ENCODE measurements at places on chromosomes 16 and 17.

DNA sequence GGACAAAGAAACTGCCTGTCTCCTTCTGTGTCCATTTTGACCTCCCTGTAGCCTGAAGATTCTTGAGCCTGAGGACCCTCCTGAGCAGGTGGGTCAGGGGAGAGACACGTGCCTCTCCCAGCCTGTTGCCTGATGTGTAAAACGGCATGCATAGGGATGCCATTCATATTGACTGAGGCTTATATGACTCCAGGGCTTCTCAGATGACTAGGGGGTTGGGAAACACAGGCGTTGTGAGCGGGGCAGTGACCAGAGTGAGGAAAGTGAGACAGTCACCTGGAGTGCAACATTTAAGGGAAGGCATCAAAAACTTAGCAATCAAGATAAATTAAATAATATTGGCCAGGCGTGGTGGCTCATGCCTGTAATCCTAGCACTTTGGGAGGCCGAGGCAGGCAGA is 5.1 kb upstream of the SLC16A5 start:
- no peak for DNase-seq

DNA sequence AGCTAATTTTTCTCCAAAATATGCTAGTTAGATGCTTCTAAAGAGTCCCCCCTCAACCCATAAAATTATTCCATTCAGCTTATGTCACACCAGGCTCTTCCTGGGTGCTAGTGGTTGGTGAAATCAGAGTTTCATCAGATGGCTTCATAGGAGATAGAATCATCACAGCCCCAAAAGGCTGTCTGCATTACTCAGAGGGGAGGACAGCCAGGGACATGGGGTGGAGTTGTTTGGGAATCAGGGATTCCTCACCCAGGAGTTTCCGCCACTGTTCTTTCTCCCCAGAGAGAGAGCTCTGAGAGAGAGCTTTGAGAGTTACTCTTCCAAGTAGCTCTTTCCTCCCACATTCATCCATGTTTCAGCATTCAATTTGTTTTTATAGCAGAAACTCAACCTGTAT is 288 bp upstream of the KRT34 start:
- DNase-seq = no peak

DNA sequence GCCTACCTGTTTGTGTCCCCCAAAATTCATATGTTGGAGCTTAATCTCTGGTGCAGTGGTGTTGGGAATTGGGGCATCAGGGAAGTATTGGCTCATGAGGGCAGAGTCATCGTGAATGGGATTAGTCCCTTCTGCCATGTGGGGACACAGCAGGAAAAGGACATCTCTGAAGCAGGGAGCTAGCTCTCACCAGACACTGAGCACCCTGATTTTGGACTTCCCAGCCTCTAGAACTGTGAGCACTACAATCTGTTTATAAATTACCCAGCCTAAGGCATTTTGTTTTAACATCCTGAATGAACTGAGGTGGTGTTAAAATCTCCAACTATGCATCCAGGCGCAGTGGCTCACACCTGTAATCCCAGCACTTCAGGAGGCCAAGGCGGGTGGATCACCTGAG is 206.0 kb downstream of the SEC14L1 start:
- DNase-seq = no peak

DNA sequence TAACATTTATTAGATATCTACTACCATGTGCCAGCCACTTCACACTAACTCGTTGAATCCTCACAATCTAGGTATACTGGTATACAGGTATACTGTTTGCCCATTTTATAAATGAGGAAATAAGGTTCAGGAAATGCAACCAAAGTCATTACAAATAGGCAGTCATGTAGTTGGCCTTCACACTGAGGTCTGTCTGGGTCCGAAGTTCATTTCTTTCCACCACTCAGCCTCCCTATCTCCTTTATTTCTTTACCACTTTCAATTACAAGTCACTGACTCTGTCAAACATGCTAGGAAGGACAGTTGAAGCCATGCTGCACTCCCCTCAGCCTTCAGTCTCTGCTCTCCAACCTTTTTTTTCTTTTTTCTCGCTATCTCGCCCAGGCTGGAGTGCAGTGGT is 20.7 kb upstream of the SIAH1 start:
- DNase-seq = no peak

DNA sequence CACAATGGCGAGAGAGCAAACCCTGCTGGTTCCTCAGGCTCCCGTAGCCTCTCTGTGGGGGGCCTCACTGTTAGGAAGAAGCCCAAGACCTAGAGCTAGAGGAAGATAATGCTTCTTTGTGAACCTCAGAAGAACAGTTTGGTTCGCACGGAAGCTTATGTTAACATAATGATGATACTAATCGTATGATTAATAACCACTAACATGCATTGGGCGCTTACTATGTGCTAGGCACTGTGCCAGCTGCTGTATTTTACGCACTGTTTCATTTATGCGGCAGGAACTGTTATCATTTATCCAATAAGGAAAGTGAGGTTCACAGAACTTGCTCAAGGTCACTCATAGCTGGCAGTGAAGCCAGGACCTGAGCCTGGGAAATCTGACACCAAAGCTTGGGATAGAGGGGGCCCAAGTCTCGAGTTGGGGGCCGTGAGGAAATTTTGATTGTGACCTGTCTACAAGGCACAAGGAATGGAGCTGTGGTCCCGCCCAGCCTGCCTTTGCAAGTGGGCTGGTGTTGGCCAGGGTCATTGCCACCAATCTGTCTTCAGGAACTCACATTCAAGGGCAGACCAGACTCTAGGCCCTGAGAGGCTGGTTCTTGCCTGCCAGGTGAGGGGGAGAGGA is 6.8 kb downstream of the PRCD start:
- DNase-seq = no peak

DNA sequence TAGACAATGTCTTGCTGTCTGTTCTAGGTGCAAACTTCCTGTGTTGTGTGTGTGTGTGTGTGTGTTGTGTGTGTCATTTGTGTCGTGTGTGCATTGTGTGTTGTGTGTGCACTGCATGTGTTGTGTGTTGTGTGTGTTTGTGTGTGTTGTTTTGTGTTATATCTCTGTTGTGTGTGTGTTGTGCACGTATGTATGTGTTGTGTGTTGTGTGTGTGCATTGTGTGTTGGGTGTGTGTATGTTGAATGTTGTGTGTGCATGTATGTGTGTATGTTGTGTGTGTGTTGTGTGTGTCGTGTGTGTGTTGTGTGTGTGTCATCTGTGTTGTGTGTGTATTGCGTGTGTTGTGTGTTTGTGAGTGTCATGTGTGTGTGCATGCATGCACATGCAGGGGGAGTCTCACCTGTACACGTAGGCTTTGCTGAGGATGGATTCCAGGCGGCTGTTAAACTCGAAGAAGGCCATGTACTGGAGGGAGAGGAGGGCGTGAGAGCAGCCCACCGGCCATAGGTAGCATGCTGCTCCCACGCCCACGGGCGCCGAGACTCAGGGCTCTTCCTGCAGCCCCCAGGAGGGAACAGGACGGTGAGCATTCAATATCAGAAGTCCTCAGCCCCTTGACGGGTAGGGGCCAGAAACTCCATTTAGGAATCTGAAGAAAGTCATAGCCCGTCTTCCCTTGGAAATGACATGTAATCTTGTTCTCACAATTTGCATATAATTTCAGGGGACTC is 58.2 kb downstream of the CNGB1 start:
- no peak for DNase-seq

DNA sequence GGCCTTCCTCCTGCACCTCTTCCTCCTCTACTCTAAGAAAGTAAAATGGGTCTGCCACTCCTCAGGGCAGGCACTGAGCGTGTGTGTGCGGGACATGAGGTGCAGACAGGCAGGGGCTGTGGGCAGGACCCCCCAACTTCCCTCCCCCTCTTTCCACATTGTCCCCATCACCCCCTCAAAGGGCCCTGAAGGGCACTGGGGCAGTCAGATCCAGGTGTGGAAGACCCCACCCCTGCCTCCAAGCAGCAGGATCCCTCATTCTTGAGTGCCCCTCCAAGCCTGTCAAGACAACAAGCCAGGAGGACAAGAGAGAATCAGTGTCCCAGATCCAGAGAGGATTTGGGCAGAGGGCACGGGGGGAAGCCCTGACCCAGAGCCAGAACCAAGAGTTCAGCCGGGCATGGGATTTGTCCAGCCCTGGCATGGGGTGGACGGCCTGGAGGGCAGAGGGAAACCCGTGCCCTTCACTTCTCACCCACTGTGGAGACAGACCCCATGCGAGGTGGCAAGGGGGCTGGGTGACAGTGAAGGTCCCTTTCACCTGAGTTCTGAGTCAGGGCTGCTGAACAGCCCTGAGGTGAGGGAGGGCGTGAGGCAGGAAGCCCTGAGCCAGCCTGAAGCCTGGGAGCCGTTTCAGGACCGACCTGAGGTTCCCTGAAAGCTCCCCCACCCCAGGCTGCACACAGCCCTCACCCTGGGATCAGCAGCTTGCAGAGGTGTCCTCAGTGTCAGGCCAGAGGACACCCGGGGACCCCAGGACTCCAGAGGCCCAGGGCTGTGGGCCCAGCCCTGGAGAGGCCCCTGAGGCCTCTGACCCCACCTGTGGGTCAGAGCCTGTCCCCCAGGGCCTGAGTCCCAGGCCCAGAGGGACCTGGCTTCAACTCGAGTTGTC is 45.8 kb downstream of the USP22 start:
- DNase-seq = no peak

DNA sequence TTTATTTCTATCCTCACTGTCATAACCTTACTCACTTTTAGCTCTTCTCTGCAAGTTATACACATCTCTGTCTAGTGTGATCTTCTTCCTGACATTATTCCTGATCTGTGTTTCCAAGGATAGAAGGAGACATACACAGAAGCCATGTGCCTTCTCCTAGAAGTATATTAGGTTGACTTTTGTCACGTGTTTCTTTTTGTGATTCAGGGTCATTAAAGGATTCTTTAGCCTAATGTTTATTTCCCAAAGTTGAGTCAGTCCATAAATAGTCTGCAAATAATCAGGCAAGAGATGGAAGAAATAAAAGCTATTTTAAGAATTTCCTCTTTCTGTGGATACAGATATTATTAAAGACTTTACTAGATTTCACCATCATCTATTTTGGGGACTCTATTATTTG is 214.1 kb upstream of the GOT2 start:
- no peak for DNase-seq

DNA sequence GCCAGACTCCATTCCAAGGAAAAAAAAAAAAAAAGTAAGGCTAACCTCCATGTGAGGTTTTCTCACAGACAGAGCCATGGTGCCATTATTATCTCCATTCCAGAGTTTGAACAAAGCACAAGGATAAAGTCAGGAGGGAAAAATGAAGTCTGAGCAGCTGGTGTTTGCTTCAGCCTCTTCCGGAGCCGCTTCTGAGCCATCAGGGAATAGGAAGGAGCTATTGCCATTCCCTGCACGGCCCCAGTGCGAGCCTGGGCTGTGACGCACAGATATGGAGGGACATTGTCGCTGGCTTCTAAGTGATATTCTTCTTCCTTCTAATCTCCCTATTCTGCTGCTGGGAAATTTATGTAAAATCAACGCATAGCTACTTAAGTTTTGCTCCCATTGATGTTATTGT is 69.5 kb upstream of the PIRT start:
- DNase-seq = no peak

- DNase-seq = no peak
These were observed 13.4 kb downstream of the CCDC102A start for GRCh38 chr16:57522960-57523359.

DNA sequence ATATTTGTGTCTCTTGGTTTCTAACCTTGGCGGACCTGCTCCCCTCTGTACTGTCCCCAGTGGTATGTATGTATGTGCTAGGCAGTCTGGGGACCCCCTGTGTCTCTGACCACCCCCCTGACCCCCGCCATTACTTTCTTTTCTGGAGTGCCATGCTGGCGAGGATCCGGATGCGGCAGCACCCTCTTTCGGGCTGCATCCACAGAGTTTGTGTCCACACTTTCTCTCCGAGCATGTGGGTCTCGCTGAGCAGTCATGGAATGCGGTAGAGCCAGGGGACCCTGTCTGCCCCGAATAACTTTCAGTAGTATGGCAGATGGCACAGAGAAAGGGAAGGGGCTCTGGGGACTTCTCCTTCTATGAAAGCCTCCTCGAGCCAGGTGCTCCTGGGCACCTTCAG is 17.0 kb downstream of the KCTD2 start:
- DNase-seq = no peak

DNA sequence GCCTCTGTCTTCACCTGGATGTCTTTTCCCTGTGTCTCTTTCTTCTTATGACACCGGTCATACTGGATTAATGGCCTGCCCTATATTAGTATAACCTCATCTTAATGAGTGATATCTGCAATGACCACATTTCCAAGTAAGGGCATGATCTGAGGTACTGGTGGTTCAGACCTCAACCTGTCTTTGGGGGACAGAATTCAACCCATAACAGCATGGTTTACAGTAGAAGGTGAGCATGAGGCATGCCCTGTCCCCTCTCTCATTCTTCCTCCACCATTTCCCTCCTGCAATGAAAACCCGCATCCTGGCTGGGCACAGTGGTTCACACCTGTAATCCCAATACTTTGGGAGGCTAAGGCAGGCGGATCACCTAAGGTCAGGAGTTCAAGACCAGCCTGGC is 2.8 kb upstream of the RAB37 start:
- no peak for DNase-seq

DNA sequence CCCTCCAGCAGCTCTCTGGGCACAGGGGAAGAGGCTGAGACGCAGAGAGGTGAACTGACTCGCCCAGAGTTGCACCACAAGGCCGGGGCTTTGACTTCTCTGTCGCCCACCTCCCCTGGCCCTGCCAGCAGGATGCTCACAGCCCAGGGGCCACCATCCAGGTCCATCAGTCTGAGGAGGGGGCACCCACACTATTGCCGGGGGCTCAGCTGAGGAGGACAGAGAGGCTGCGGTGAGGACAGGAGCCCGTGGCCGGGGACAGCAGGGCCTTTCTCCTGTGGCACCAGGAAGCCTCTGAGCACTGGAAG is 32.6 kb downstream of the KDM8 start:
- DNase-seq = no peak

- no peak for DNase-seq
These were observed 21.8 kb downstream of the RAB11FIP4 start for GRCh38 chr17:31413081-31413799.

- DNase-seq = no peak
These were observed 525 bp downstream of the CD2BP2 start for GRCh38 chr16:30354423-30355143.

DNA sequence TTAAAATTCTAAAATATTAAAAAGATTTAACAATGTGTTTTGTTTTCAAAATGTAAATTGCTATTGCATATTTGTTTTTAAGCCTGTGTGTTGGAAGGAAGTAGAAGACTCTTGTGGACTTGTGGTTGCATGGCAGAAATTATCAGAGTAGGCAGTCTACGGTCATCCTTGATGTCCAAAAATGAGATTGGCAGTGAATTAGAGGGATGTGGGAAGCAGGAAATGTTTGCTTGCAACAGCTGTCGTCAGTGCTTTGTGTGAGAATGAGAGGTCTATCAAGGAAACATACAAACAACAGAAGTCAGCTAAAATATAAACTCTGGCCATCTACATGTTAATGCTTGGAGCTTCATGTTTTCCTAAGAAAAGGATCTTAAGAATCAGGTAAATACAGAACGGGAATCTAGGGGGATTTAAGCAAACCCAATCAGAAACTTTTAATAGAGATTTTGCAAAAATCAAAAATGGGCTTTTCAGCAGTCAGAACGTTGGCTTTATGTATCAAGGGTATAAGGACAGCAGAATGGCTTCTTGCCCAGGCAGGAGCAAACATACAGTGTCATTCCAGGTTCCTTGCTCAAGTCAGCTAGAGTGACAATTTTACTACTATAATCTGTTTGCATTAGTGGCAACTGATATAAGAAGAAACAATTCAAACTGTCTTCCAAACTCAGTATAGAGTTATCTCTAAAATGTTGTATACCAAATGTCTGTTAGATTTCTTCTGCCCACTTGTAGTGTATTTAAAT is 196.7 kb downstream of the CYB561 start:
- DNase-seq = no peak

- no peak for DNase-seq
These were observed 352.8 kb downstream of the CDH13 start for GRCh38 chr16:82979406-82980111.
